Stimulated activated CD8-positive, alpha-beta memory T cell treated with anti-CD3 and anti-CD28 coated beads, Interleukin-7, amount 100 ng/mL, for 4 hours (primary cell): ENCODE measurements at places on chromosomes 5 and 9.

DNA sequence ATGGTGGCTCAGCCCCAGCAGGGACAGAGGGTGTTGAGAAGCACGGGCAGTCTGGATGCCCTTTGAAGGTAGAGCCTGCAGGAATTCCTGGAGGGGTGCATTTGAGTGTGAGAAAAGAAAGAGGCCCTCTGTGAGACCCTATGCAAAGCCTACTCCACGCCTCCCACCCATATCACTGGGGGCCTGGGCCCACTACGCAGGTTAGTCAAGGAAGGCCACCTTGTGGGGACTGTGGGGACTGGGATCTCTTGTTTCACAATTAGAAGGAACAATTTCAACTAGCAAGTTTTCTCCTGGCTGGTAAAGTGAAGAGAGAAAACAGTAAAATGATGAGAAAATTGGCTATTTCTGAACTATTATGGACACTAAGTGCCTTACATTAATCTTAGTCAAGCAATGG lies 486.2 kb upstream of the DAP start:
- no peak for DNase-seq

- DNase-seq = no peak
Observed at GRCh38 chr5:2519153-2519552, 232.3 kb downstream of the IRX2 start.

- no peak for DNase-seq
Observed at GRCh38 chr5:14545862-14546261, 35.7 kb upstream of the OTULINL start.

DNA sequence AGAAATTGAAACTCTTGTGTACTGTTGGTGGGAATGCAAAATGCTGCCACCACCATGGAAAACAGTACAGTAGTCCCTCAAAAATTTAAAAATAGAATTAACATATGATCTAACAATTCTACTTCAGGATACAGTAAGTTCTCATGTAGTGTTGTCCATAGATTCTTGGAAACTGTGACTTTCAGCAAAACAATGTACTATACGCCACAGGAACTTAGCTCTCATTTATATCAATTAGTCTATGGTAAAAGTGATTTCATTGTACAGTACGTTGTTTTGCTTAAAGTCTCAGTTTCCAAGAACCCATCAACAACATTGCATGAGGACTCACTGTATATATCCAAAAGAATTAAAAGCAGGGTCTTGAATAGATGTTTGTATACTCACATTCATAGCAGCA lies 233.5 kb upstream of the GAS1 start:
- DNase-seq = no peak

DNA sequence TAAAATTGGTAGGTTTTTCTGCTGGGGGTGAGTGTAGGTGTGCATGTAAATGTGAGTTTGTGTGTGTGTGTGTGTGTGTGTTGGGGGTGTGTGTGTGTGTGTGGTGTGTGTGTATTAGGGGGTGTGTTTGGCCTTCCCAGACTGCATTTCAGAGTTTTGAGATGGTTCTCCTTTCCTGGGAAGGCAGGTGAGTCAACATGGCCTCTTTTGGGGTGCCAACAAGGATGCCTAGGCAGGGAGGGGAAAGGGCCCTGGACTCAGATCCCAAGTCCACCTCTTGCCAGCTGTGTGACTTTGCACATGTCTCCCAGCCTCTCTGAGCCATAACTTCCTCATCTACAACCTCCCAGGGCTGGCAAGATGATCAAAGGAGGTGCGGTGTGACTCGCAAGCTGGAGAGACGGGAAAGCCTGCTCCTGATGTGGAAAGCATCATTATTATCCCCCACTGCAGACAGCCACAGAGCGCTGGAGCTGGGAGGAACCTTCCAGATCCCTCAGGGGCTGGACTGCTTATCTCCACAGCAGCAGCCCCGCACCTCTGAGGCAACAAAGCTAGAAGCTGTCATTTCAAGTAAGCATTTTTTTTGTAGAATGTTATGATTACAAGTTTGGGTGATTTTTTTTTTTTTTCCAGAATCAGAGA lies 63.5 kb upstream of the TBC1D2 start:
- no peak for DNase-seq

DNA sequence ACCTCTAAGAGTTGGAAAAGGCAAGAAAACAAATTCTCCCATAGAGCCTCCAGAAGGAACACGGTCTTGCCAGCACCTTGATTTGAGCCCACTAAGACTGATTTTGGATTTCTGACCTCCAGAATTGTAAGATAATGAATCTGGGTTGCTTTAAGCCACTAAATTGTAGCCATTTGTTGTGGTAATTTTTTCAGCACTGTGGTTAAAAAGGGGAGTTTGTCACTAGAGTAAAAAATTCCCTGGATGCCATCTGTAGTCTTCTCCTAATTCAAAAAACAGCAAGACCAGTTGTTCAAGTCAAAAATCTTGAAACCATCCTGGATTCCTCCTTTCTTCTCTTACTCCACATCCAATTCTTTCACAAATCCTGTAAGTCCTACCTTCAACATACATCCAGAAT lies 39.6 kb downstream of the NRG2 start:
- DNase-seq = no peak

DNA sequence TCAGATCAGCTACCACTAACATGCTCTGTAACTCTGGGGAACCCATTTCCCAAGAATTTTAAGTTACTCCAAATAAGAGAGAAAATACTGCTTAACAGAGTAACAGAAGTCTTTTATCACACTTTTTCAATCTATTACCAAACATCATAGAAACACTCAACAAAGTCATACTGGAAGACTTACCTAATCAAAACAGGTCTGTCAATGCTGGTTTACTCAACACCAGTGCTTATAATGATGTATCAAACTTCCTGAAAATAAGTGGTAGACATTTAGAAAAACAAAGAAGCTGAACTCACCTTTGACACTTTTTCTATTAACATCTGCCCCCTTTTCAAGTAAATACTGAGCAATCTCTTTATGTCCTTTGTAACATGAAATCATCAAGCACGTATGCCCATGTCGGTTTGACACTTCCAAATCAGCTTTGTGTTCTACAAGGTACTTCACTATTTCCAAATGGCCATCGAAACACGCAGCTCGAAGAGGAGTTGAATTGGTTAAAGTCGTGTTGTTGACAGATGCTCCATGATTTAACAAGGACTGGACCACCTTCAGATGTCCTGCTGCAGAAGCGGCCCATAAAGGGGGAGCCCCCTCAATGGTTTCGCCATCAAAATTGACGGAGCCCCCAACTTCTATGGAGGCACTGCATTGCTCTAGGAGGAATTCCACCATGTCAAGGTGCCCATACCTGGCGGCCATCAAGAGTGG lies 1.8 kb downstream of the FEM1C start:
- no peak for DNase-seq

DNA sequence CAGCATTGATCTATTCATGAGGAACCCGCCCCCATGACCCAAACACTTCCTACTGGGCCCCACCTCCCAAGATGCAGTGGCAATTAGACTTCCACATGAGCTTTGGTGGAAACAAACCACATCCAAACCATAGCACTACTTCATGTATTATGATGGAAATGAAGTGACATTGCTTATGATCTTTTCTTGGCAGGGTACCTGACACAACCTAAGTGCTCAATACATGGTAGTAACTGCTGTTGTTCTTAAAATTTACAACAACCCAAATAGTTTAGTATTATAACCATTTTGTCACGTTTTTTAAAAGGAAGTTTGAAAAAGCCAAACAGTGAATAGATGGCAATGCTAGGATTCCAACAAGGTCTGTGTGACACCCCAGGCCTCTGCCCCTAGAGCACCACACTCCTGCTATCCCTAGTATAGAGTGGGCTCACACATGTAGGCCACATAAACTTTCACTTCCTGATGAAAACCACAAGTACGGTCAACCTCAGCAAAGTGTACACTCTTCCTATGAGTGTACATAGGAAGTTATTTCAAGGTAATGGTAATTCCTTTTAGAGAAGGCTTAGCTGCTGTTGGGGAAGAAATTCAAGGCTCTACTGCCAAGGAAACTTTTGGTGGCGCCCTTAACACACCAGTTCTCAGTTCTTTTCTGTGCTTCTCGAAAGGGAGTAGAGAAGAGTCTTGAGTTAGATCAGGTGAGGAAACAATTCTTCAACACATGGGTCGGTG lies 97.6 kb downstream of the ARSB start:
- no peak for DNase-seq

- DNase-seq = no peak
Observed at GRCh38 chr5:159198063-159199036, 11.0 kb downstream of the RNF145 start.

DNA sequence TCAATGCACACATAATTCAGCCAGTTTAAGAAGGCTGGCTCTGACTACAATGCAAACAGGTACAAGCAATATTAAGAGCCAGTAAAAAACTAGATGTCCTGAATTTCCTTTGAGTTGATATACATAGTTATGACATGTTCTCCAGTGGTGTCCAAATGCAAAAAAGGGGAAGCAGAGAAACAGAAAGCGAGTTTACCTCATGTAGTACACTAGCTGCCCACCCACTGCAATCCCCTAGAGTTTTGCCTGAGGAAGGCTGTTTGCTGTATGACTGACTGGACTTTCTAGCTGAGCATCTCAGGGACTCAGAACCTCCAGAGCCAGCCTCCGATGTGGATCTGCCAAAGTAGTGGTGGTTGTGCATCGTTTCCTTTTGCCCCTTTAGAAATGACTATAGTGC lies 44.8 kb upstream of the SLC1A3 start:
- no peak for DNase-seq

DNA sequence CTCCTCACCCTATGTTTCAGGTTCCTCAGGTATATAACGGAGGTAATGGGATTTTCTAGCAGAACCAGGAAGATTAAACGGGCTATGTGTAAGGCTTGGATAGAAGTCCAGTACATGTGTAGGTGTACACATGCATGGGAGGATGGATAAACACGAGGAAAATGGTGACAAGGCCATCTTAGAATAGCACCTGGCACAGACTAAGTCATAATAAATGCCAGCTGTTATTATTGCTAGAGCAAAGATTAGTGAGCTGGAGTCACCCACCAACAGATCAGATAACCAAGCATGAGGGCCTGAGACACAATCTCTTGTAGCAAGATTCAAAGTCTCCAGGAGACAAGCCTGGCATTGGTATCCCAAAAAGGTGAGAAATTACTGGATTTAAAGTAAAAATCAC lies 21.1 kb downstream of the SPOCK1 start:
- no peak for DNase-seq

- DNase-seq = no peak
Observed at GRCh38 chr9:134287591-134288491, 38.4 kb upstream of the RXRA start.
